Small intestine (tissue), 16 donors: ENCODE measurements at places on chromosomes 7 and 10. TPM values are rescaled to one million over a fixed set of nuclear protein-coding genes. Genes with fewer than 3 reads are reported as not detected.

The PIP gene
- not detected for polyA plus RNA-seq

The ALOX5 gene
- 14.6 TPM for polyA plus RNA-seq

The GSTO1 gene
- polyA plus RNA-seq = 173 TPM

The SEMA3D gene
- not detected for polyA plus RNA-seq

The CLDN4 gene
- 531 TPM for polyA plus RNA-seq

The PDK4 gene
- 98.5 TPM for polyA plus RNA-seq

The NACAD gene
- 0.22 TPM for polyA plus RNA-seq

The TBXAS1 gene
- 7.8 TPM for polyA plus RNA-seq

The CYP2W1 gene
- 1,098 TPM for polyA plus RNA-seq

The ERVW-1 gene
- polyA plus RNA-seq = 0.93 TPM

The ANKRD30A gene
- polyA plus RNA-seq = not detected

The AOAH gene
- 12.7 TPM for polyA plus RNA-seq

The MYOZ1 gene
- 0.54 TPM for polyA plus RNA-seq

The RPEL1 gene
- polyA plus RNA-seq = not detected

The CHRM2 gene
- not detected for polyA plus RNA-seq

The CNNM1 gene
- 0.64 TPM for polyA plus RNA-seq

The IMMP2L gene
- polyA plus RNA-seq = 20.1 TPM

The GNAT3 gene
- 1.6 TPM for polyA plus RNA-seq

The GNGT1 gene
- polyA plus RNA-seq = not detected

The PMS2 gene
- polyA plus RNA-seq = 9.2 TPM

The PPA1 gene
- polyA plus RNA-seq = 240 TPM

The CRHR2 gene
- 0.32 TPM for polyA plus RNA-seq

The WEE2 gene
- not detected for polyA plus RNA-seq

The CC2D2B gene
- polyA plus RNA-seq = not detected

The DKK1 gene
- polyA plus RNA-seq = not detected

The CALN1 gene
- 0.06 TPM for polyA plus RNA-seq

The FAM237B gene
- polyA plus RNA-seq = not detected

The ARID5B gene
- polyA plus RNA-seq = 1.1 TPM

The SMKR1 gene
- 0.35 TPM for polyA plus RNA-seq

The TRIM8 gene
- polyA plus RNA-seq = 38.1 TPM

The STEAP1 gene
- 1.6 TPM for polyA plus RNA-seq

The LMTK2 gene
- 9.8 TPM for polyA plus RNA-seq

The PKD2L1 gene
- 0.19 TPM for polyA plus RNA-seq

The TAS2R5 gene
- polyA plus RNA-seq = not detected

The LRRN3 gene
- not detected for polyA plus RNA-seq

The NUB1 gene
- 62.8 TPM for polyA plus RNA-seq

The TUBB8 gene
- 0.13 TPM for polyA plus RNA-seq

The EPDR1 gene
- polyA plus RNA-seq = 20.3 TPM

The RHBDD2 gene
- 59.4 TPM for polyA plus RNA-seq

The SKIDA1 gene
- polyA plus RNA-seq = not detected

The FGL2 gene
- polyA plus RNA-seq = 38.0 TPM

The TACC2 gene
- 99.5 TPM for polyA plus RNA-seq

The NKX6-2 gene
- 0.03 TPM for polyA plus RNA-seq

The LRRC18 gene
- 0.03 TPM for polyA plus RNA-seq

The CNPY4 gene
- 2.5 TPM for polyA plus RNA-seq

The DIP2C gene
- polyA plus RNA-seq = 3.1 TPM

The CEP41 gene
- 3.0 TPM for polyA plus RNA-seq

The MMRN2 gene
- polyA plus RNA-seq = 20.8 TPM

The BTAF1 gene
- polyA plus RNA-seq = 6.0 TPM

The TRDMT1 gene
- 6.0 TPM for polyA plus RNA-seq

The BAMBI gene
- polyA plus RNA-seq = 1.3 TPM

The MYL10 gene
- not detected for polyA plus RNA-seq

The GARIN1A gene
- 1.1 TPM for polyA plus RNA-seq

The C10orf105 gene
- 0.27 TPM for polyA plus RNA-seq

The AQP1 gene
- polyA plus RNA-seq = 175 TPM

The ETV1 gene
- 3.5 TPM for polyA plus RNA-seq

The LIPK gene
- not detected for polyA plus RNA-seq

The INSYN2A gene
- polyA plus RNA-seq = 0.22 TPM

The ITIH5 gene
- 1.1 TPM for polyA plus RNA-seq
